Cardiac fibroblast (primary cell): ENCODE measurements at places on chromosomes 12 and 14.
A peak's percentile ranks its signal among the peaks of the same experiment; 100 is the strongest.

DNA sequence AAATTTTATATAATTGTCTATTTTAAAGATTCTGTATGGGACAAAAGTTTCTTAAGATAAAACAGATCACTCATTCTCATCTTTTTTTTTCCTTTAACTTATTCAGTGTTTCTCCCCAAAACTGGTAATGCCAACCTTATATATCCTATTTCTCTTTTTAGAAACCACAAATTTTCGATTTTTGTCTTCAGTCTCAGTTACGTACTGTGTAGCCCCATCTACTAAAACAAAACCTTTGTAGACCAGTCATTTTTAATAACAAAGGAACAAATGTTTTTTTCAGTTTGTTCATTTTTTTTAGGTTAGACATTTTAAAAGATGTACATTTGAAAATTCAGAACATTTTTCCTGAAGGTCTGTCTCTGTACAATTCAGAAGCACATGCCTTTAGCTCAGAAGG, 18.2 kb downstream of the PNMA1 start:
- no peak for DNase-seq

- DNase-seq = no peak
Observed at GRCh38 chr12:89247541-89247942, 104.8 kb downstream of the DUSP6 start.

GRCh38 chr12:97877404-97877803, 414.8 kb downstream of the RMST start:
- no peak for DNase-seq

DNA sequence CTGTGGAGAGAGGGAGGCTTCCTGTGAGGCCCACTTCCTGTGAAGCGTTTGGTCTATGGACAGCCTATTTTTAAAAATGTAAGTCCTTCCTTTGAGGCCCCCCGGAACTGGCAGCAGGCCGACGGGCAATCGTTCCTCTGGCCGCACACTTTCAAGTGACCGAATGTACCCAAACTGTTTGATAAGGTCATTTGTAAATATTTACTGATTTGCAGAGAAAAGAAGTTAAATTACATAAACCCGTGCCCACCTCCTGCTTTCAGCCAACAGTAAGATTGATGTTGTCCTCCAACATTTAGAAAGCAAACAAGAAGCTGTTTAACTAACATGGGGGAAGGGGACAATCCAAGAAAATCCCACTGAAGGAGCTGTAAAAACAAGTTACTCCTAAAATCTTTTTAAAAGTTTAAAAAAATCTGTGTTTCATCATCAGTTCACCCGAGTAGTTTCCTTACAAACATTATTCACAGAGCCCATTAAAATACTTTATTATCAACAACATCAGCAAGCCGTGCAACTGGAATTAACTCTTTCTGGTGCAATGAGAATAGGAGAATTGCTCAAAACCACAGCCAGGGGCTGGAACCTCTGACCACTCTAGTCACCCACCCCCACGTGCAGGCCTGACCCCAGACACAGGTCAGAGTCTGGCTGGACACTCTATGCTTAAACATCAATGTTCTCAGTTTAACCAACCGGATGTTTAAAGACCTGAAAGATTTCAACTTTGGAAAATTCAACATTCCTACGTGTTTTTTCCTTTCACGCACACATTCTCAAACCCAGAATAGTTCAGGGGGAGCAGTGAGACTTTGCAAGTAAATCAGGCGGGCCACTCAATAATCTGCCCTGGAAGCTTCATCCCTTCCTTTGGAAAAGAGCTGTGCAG, 65.3 kb downstream of the FOXN3 start:
- DNase-seq = peak; percentile 50

DNA sequence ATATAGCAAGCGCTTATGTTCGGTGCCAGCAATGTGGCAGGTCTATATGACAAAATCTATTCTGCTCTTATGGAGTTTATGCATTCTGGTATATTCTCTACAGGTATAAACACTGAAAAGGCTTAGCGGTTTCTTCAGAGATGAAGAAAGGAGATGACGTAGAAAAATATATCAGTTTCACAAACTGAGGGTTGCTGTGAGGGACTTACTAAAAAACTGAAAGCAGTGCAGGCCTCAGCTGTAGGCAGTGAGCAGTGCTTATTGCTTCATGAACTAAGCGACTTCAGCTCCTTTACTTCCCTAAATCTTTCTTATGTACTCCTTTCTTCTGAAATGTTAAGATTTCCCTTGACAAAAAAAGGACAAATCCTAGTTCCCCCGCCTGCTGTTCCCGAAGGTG, 4.5 kb downstream of the DDX47 start:
- no peak for DNase-seq

- DNase-seq = peak; percentile 99
Observed at GRCh38 chr12:51047655-51048540, at the start of gene LETMD1. Gene LETMD1, plus strand, starts transcription at chr12:51048327. Its CDS starts 30 bp downstream, at chr12:51048357.

- no peak for DNase-seq
Observed at GRCh38 chr12:115700081-115700480, 577.4 kb downstream of the MED13L start.

DNA sequence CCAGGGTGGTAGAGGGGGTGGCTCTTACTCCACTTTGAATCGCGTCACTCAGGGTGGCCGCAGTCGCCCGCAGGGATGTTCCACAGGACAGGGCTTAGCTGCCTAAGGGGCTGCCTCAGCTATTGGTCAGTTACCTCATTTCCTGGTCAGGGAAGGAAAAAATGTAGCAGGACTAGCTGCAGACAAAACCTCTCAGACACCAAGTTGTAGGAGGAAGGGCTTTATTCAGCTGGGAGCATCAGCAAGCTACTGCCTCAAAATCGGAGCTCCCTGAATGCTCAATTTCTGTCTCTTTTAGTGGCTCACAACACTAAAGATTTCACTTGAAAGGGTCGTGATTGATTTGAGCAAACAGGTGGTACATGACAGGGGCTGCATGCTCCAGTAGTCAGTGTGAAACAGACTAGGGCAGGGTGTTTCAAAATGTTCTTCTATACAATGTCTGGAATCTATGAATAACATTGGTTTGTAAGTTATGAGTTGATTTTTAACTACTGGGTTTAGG, 6.4 kb upstream of the CLEC6A start:
- DNase-seq = no peak

- DNase-seq = peak; percentile 100
Observed at GRCh38 chr14:51547260-51547659, 104.5 kb upstream of the FRMD6 start.

DNA sequence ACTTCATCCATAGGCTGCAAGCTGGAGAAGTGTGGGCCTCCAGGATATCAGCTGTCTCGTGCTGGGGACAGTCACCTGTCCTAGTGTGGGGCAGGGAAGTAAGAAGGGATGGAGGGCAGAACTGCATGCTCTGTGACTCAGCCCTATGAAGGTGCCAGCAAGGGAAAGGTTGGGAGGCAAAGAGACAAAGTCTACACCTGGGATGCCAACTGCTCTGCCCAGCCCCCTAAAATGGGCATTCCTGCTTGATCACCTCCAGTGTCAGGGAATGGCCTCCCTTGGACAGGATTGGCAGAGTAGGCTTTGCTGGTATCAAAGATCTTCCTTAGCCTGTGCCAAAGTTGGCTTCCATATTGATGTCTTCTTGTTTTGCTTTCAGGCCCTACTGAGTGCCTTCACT, 335.0 kb downstream of the BCL11B start:
- DNase-seq = no peak

DNA sequence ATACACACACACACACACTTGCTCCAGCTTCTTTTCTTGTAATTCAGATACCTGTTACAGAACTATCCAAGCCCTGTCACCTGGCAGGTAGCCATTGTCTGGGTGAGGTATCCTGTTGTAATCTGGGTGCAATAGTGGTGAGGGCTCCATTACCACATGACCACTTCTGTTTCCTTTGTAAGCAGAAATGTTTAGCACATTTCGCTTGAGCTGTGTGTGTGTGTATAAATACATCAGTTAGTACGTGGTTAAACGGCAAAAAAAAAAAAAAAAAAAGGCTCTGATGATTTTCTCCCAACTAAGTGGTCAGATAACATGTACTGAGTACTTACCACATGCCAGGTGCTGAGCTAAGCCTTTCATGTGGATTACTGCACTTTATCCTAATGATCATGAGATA, 129.3 kb upstream of the SSTR1 start:
- DNase-seq = no peak

DNA sequence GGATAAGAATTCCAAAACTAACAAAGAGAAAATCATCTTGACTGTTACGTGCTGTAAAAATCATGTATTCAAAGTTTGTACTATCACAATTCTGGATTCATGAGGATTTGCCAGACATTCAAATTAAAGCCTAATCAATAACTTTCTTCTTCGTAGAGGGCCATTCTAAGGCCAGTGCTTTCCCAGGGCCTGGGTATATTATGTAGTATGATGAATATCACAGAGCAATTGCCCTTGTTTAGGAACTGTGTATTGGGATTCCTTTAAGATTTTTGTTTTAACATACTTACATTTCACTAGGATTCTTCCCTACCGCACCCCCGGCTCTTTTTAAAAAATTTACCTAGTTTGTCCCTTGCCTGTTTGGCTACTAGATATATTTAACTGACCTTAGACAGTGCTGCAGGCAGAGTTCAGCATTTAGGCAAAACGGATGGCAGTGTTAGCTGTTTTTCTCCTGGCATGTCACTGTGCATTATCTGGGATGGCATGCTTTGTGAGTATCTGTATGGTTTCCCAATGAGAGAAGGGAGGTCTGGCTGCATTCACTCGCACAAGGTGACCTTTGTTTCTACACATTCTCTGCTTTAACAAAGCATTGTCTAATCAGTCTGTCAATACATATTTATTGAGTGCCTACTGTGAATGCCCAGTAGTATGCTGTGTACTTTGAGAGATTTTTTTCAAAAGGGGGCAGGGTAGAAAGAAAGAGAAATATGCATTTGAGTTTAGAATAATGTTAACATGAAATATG, 63.3 kb downstream of the ERC1 start:
- peak; percentile 33 for DNase-seq

DNA sequence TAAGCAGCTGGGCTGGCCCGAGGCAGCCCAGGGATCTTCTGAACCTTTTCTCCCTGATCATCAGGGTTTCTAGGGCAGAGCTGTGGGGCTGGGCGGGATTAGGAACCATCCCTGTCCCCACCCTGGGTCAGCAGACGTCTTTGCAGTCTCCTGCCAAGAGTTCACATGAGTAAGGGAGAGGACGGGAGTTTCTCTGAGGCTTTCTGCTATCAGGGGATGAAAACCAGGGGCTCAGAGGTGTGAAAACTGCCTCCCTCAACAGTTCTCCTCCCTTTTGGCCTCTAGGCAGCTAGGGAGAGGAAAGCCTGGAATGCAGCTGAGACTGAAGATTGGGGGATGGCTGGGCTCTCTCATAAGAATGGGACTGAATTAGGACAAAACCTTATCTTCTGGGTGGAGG, 7.9 kb downstream of the ZNF385A start:
- DNase-seq = no peak

GRCh38 chr12:53219956-53220693, 11.9 kb downstream of the RARG start:
- peak; percentile 83 for DNase-seq

- DNase-seq = no peak
Observed at GRCh38 chr14:92447416-92448197, 66.0 kb upstream of the RIN3 start.

GRCh38 chr14:94116701-94117100, 6.2 kb downstream of the IFI27 start:
- no peak for DNase-seq

- DNase-seq = no peak
Observed at GRCh38 chr12:59646636-59647035, 50.8 kb downstream of the SLC16A7 start.

- DNase-seq = no peak
Observed at GRCh38 chr12:117017807-117018206, 81.4 kb downstream of the TESC start.

GRCh38 chr14:101474563-101475455, 86.5 kb upstream of the DIO3 start:
- DNase-seq = no peak

GRCh38 chr14:55673048-55673447, 93.0 kb downstream of the KTN1 start:
- DNase-seq = no peak

DNA sequence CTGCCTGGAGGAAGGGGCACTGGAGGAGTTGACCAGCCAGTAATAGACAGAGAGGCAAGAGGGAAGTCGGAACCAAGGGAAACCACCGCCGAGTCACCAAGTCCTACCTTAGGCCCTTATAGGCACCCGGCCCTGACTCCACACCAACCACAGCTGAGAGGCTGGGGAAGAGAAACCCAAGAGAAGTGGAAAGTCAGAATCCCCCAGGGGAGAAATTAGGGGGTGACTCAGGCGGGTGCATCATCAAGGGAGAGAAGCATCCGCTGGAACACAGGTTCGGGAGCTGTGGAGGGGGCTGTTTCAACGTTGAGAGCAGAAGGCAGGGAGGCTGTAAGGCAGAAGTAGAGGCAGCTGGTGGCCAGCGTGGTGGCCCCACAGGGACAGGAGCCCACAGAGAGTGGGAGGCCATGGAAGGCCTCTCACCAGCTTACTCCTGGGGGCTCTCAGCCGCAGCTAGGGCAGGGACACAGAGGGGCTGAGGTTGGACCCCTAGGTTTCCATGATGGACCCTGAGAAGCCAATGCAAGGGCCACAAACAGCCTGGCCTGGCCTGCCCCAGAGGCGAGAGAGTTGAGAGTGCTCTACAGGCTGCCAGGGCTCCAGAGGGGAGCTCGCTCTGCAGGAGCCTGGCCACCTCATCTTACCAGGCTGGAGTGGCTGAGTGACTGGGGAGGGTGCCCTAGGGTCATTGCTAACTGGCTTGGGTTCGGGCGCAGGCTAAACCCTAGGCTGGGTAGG, 1.4 kb upstream of the TRMT61A start:
- peak; percentile 87 for DNase-seq

GRCh38 chr14:102993523-102993922, 63.8 kb downstream of the CDC42BPB start:
- peak; percentile 29 for DNase-seq

- DNase-seq = no peak
Observed at GRCh38 chr14:60642270-60643140, 6.8 kb downstream of the SIX1 start.

DNA sequence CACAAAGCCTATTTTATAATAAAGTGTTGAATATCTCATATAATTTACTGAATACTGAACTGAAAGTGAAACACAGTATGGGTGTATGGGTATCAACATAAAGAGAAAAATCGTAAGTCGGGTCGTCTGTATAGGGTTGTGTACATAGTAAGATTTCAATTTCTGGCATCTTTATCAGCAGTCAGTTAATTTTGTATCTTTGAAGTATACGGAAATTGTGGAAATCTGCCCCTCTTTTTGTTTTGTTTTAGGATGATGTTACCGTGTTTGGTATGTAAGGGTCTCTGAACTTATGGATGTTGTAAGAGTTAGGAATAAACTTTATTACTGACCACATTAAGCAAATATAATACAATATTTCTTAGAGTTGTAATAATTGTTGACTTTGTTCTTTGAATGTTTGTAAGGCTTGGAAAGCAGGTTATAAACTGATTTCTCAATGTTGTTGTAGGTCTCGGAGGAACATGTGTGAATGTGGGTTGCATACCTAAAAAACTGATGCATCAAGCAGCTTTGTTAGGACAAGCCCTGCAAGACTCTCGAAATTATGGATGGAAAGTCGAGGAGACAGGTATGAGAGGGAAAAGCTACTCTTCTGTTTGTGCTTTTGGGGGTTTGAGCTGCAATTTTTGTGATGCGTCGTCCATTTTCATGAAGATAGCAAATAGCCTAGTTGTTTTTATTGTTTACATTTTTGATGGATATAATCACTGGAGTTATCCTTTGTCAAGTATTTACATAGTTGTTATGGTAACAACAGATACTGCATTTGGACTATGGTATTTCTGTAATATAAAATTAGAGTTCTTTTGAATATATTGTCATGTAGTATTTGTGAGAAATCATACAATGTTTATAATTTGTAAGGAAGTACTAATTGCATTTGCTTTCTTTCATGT, 12.0 kb downstream of the EID3 start:
- no peak for DNase-seq

- no peak for DNase-seq
Observed at GRCh38 chr12:94815450-94815849, 165.1 kb upstream of the TMCC3 start.

GRCh38 chr12:70963081-70963660, 42.6 kb upstream of the PTPRR start:
- DNase-seq = no peak
